AML-193 (cell line): ENCODE measurements at places on chromosomes 5 and 9.

DNA sequence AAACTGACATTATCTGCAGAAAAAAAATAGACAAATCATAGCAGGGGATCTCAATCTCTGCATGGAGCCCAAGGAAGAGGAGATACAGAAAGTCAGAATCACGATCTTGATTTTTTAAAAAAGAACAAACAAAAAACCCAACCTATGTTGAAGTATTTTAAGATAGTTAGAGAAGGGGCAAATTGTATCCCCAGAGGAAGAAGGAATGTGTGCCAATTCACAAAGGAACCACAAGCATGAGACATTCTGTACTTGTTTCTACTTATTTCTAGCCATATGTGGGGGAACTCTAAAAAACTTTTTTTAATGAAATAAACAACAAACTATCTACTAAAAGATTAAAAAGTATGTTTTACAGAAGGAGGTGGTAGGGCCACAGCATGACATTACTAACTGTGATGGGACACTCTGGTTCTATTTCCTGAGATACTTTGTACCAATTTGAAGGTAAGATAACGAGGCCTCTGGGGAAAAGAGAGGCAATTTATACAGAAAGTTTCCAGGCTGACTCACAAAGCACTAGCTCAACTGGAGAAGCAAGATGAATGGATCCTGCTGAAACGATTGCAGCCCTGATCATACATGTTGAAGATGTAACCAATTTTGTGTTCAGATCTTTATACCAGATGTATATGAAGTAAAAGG, 22.5 kb downstream of the RANBP3L start:
- no peak for DNase-seq

DNA sequence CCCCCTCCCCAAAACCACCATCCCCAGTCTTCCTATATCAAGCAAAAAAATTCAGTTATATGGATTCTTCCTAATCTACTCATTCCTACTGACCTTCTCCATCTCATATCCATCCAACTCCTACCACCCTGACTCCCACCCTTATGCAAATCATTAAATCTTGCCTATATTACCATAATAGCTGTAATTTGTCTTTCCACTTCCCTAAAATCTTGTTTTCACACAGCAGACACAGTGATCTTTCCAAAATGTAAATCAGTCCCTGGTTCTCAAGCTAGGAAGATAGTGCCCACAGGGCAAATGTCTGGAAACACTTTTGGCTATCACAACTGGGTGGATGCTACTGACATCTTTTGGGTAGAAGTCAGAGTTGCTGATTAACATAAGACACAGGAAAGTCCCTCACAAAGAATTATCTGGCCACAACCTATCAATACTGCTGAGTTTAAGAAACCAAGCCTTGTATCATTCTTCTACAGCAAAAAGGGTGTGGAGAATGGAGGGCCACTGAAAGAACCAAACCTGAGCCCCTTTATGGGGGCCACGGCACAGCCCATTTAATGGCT, 1.4 kb downstream of the SRA1 start:
- DNase-seq, result no peak

GRCh38 chr9:30244877-30245276, 2139.6 kb upstream of the ACO1 start:
- DNase-seq, result peak; percentile 2

DNA sequence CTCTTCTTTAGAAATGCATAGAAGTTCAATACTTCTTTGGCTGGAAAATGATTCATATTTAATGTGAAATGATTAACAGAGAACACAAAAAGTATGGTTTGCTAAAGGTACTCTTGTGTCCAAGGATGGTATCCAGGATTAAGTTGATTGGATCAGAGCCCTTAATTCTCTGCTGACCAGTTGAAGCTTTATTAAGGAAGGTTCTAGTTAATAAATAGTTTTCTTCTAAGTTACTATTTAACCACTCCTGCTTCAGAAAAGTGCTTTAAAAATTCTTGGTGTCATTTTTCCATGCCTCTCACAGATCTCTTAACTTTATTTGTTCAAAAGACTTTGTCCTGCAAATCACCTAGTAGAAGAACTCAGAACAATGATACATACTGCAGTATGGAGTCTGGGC, 134.3 kb downstream of the MEF2C start:
- no peak for DNase-seq

DNA sequence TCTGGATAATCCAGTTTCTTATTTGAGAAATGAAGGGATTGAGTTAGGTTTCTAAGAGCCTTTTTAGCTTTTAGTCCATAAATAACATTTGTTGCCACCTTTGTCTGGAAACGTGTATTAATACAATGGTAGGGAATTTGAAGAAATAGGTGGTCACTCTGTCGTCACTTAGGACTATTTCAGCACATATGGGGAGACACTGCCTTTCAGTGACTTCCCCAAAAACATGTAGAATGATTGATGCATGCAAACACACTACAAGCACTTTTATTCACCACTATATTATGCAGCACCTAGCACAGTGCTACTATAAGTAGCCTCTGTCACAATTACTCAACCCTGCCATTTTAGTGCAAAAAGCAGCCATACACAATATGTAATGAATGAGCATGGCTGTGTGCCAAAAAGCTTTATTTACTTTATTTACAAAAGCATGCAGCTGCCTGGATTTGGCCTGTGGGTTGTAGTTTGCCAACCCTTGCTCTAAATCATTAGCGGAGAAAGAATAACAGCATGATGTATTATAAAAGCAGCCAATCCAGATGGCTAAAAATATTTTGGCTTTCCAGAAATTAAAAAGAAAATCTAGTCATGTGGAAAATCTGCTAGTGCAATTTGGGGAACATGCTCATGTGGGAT, 154.2 kb upstream of the HMHB1 start:
- DNase-seq, result no peak
